ENCODE measurements at places on chromosomes 5 and 9.

- DNase-seq = no peak
Observed at GRCh38 chr5:171648279-171649074, 137.1 kb upstream of the SMIM23 start.

GRCh38 chr5:139869042-139869790, 73.6 kb downstream of the PSD2 start:
- DNase-seq = no peak

DNA sequence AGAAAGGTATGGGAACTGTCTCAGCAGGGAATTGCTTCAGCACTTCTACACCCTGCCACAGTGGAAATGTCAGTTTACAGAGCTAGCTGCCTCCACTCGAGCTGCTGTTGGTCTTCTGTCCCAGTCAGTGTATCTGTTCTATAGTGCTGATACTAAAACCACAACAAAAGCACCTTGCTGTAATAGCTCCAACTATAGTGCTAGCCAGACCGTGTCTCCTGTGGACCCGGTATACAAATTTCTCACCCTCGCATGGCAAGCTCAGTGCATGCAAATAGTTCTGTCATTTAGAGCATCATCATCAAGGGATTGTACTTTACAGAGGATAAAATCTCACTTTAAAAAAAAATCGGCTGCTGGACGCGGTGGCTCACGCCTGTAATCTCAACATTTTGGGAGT, 51.5 kb upstream of the IQGAP2 start:
- no peak for DNase-seq

- no peak for DNase-seq
Observed at GRCh38 chr9:70106571-70106970, 62.9 kb downstream of the MAMDC2 start.

- DNase-seq = no peak
Observed at GRCh38 chr9:4861736-4862451, 69.2 kb downstream of the RCL1 start.

DNA sequence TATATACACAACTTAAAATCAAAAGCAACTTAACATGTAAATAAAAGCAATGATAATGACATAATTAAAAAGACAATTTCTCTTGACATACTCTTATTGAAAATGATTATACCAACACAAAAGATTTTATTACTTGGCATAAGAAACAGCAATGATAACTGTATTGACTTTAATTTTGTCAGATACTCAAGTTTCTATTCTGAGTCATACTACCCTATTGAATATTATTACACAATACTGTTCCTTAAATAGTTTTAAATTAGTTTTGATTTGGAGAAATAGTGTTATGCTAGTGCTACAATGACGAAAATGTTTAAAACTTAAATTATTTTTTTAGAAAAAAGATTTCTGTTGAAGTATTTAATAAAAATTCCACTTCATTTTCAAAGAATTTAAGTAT, 1319.3 kb upstream of the C9orf72 start:
- no peak for DNase-seq

GRCh38 chr9:124018730-124019697, 7.4 kb downstream of the LHX2 start:
- DNase-seq = no peak

DNA sequence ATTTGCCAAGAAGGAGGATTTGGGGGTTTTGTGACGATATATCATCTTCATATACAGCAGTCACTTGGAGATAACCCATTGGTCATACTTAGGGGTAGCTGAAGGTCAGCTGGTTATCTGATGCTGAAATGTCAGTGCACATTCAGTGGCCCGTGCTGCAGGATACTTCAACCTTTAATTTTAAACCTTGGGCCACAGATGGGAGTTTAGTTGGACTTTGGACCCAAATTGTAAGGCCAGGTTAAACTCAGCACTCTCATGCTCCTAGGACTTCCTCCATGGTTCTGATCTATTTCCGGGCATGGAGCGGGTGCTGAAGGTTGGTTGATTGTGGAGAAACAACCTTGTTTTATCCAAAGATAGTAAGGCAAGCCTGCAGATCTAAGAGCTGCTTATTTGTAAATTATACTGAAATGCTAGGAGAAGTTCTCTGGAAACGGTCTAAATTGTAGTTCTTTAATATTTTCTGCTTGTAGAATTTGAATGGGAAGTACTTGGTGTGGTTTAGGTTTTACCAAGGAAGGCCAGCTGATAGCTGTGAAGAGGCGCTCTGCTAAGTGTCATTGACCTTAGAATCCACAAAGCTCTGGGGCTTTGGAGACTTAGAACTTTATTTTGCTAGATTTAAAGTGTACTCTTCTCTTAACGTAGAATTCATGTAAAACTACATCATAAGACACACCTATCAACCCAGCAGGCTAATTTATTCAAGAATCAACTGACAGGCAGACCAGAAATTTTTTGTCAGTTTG, 38.6 kb downstream of the SLC44A1 start:
- no peak for DNase-seq

DNA sequence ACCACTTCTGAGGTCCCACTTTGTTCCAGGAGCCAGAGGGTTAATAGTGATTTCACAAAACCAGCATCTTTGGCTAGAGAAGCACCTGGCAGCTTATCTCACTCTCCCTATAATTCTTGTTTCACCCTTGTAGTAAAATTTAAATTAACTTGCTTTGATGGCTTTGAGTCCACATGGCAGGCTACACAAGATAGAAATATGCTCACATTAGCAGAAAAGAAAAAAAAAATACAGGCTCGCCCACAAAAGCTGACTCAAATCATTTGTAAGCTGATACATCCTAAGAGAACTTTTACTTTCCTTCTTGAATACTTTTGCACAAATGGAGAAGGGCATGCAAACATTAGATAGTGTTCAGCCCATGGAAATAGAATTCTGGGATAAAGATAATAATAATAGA, 36.2 kb downstream of the TNFSF15 start:
- no peak for DNase-seq

DNA sequence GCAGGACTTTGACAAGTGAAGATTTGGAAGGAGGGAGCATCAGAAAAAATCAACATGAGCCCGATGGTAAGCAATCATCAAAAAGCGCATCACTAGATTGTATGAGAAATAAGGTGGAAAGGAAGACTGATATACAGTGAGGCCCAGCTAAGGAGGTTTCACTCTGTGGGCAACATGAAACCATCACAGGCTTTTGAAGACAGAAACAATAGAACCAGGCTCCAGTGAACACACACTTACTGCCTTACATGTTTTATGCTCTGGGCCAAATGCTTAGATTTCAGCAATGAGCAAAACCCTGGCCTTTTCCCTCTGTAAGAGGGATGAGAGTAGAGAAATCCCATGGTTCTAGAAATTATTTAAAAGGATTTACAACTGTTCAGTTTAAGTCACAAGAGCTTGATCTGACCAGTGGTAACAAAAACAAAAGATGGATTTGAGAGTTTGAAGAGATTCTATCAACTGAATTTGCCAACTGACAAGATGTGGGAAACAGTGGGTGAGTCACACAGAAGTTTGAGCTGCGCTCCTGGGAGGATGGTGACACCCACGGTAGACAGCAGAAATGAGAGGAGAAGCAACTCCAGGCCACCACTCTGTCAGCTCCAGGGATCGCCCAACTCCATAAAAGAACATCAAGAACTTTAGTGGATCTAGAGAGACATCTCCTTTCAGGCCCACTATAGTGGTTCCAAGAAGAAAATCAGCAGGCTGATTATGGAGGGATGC, 261.8 kb downstream of the MCTP1 start:
- no peak for DNase-seq

- no peak for DNase-seq
Observed at GRCh38 chr5:158814521-158814920, 285.2 kb downstream of the EBF1 start.

DNA sequence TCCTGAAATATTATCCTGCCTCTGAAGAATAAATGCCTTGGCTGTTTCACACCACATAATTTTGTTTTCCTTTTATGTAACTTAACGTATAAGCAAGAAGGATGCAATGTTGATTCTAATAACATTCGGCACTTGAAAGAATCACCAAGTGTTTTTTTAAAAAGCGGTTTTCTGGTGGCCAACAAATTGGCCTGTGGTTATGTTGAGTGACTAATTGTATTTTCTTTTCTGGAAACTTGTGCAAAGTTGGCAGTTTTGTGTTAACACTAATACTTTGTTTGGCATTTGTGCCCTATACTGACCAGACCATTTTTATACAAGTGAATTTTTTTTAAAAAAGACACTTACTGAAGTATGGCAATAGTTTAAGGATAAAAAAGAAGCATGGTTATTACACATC, 452.7 kb downstream of the BNC2 start:
- DNase-seq = no peak

DNA sequence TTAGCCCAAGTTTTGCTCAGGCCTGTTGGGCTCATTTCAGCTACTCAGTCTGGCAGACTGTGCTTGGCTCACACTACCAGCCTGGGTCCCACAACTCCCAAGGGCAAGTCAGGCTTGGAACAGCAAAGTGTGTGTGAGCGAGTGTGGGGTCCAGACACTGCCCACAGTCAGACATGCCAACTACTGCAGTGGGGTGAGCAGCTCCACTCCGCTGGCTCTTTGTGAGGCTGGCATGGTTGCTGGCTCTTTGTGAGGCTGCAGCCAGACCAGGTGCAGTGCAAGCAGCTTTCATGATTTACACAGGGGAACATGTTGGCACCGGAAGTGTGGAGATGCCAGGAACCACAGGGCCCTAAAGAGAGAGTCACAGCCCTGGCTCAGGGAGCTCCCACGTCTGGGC, 606.7 kb upstream of the FAM174A start:
- no peak for DNase-seq

GRCh38 chr5:173159256-173159655, 14.9 kb downstream of the BNIP1 start:
- DNase-seq = no peak

GRCh38 chr9:16485160-16485559, 385.3 kb downstream of the BNC2 start:
- DNase-seq = no peak

DNA sequence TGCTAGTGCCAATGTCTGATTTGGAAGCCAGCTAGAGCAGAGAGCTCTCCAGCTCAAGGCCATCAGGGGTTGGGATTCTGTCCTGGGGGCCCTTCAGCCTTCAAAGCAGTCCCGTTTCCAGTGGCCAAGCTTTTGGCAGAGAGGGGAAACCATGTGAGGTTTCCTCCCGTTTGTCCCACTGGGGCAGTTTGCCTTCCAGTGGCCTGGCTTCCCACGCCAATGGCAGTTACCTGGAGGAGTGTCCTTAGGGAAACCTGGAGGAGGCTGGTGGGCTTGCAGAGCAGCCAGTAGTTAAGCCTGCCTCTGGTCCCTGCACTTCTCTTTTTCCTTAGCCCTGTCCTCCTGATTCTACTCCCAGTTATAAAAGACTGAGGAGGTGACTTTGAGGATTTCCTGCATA, 37.7 kb downstream of the FGD3 start:
- DNase-seq = no peak

- DNase-seq = no peak
Observed at GRCh38 chr5:63794296-63794695, 167.9 kb downstream of the HTR1A start.

DNA sequence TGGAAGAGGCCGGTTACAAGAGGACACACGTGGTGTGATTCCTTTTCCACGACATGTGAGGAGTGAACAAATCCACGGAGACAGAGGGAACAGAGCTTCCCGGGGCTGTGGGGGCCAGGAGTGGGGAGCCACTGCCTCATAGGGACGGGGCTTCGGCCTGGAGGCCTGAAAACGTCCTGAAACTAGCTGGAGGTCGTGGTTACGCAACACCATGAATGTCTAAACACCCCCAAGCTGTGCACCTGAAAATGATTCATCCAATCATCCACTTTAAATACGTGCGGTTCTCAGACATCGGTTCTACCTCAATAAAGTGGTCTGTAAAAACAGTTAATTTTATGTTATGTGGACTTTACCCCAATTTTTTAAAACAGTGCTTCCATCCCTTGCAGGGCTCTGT, 65.3 kb upstream of the PPP1R26 start:
- no peak for DNase-seq

DNA sequence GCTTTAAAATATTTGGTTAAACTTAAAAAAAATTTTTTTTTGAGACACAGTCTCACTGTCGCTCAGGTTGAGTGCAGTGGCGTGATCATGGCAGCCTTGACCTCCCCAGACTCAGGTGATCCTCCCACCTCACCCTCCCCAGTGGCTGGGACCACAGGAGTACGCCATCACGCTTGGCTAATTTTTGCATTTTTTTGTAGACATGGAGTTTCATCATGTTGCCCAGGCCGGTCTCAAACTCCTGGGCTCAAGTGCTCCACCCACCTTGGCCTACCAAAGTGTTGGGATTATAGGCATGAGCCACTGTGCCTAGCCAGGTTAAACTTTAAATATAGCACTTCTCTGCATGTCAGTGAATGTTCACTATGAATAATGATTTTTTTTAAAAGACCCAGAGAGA, 224.5 kb upstream of the RFX3 start:
- no peak for DNase-seq

GRCh38 chr5:156155598-156155997, 171.4 kb upstream of the SGCD start:
- no peak for DNase-seq

- no peak for DNase-seq
Observed at GRCh38 chr9:116394894-116395698, 241.5 kb downstream of the PAPPA start.

DNA sequence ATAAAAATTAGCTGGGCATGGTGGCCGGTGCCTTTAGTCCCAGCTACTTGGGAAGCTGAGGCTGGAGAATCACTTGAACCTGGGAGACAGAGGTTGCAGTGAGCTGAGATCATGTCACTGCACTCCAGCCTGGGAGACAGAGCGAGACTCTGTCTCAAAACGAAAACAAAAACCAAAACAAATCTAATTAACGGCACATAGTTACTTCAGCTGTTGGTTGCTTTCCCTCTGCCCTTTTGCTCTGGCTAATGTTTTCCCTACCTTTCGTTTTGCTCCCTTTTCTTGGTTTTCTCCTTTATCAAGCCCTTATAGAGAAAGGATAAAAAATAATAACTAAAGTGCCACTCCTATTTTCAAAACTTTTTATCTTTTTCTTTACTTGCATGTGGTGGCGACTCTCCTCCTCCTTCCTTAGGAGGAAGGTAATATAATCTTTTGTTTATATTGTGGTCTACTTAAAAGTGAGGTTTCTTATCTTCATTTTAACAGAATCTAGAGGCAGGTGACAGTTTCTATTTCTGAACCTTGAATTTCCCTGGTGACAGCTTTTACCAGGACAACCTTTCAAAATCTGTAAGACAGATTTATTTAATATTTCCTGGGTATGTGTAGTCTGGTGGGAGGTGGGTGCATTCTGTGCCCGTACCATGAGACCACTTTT, 125.4 kb downstream of the ARHGEF28 start:
- no peak for DNase-seq

DNA sequence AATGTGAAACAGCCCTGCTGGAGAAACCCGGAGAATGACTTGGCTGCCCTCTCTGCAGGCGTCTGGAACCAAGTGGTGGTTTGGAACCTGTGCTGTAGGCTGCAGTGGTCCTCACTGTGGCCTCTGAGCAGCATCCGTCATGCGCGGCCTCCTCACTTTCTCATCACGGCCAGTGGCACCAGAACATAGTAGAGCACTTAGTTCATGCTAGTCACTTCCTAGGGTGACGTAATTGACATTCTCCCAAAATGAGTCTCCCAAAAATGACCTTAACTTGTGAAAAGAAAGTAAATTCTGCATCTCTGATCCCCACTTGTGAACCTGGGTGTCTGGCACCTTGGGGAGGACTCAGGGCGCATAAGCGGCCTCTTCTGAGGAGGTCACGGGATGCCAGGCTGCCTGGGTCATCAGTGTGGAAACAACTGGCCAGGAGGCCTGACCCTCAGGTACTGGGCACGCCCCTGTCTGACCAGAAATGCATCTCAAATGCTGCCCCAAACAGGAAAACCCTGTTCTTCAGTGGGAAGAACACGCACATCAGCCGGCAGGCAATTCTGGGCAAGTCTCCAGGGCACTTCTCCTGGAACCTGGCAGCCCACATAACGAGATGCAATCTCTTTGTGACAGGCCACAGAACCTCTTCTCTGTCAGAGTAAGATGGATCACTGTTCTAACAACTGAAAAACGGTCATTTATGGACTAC, 36.6 kb upstream of the SPTLC1 start:
- no peak for DNase-seq
